HS-27A (cell line): ENCODE measurements at places on chromosomes 13 and 19.

- no peak for DNase-seq
These were observed 544.6 kb downstream of the SLITRK6 start for GRCh38 chr13:85254641-85255040.

DNA sequence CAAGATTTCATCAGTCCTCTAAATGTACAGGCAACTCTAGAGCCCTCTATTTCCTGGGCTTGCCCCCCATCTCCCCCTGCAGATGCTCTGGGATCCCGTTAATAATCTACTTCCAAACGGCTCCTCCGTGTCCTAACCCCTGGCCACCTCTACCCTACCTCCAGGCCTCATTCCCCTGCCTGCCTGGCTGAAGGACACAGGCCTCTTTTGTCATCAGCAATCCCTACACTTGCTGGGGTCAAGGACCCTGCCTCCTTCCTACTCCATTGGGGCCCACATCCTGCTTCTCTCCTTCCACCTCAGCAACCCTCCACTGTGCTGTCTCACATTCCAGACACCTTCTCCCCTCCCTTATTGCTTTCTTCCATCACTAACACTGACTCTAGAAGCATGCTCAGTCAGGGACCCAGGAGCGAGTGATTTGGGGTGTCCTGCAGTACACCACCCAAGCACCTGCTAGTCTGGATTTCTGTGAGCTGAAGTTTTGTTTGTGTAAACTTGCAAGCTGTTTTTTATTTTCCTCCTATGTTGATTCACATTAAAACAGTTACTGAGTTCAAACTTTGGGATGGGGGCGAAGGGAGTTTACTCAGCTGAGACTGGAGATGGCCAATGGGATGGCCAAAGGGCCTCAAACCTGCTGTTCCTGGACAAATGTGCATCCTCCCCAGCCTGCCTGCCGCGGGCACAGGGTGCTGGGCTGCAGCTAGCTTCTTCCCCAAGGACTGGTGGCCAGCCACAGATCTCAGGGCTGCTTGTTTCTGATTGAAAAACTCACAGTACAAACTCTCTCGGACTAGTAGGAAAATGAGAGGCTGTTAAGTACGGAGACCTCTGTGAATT, 314.7 kb downstream of the FOXO1 start:
- no peak for DNase-seq

GRCh38 chr19:19482809-19483596, 32.3 kb downstream of the TSSK6 start:
- no peak for DNase-seq

DNA sequence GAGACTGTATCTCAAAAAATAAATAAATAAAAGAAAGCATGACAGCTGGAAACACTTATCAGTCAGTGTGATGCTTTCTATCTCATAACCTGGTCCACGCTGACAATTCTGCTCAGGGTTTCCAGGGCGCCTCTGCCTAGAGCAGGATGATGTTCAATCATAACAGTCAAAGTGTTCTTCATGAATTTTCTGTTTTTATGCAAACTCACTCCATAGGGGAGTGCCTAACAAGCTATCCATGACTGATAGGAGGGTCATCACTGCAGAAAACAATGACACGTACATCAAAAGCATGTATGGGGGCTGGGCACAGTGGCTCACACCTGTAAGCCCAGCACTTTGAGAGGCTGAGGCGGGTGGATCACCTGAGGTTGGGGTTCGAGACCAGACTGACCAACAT, 41.4 kb upstream of the ZNF83 start:
- no peak for DNase-seq

DNA sequence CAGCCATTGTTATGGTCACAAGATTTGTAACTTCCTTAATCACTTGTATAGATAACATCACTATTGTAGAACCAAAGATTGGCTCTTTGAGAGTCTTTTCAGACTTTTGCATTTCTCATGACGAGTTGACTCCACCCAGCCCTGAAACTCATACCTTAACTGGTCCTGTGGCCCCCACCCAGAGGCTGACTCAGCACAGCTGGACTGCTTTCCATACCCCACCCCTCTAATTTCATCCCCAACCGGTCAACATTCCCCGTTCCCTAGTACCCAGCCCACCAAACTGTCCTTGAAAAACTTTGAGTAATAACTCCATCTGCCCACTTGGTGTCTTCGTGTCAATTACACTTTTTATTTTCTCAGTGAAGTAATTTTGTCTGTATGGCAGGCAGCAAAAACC, 32.1 kb upstream of the SLITRK1 start:
- no peak for DNase-seq

DNA sequence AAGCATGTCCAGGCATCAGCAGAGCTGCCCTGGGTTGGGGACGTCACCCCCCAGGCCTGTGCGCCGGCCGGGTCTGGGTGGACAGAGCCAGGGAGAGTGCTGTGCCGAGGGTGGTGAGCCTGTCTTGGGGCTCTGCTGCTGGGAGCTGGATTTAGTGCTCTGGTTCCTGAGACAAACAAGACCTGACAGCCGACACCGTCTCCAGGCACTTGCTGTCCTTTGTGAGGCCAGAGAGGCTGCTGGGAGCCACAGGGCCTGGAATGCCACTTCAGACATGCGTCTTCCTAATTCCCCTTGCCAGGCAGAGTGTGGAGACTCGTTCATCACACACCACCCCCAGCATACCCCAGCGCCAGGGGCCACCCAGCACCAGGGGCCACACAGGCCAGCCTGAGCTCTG, 165.8 kb downstream of the KDM4B start:
- DNase-seq, result no peak

DNA sequence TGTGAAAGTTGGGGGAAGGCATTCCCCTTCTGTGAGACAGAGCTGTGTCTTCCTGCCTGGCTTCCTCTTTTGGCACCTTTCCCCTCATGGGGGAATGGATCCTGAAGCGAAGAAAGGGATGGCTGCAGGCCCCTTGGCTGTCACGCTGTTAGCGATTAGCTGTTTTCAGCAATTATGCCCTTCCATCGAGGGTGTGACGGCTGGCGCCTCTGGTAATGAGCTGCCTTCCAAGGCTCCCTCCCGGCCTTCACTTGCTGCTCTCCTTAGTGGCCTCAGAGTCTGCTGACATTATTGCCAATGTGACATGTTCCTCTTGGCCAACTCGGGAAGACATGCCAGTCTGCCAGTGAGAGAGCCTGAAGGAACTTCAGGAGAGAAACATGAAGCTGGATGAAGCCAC, 162.1 kb downstream of the ZIC5 start:
- no peak for DNase-seq

DNA sequence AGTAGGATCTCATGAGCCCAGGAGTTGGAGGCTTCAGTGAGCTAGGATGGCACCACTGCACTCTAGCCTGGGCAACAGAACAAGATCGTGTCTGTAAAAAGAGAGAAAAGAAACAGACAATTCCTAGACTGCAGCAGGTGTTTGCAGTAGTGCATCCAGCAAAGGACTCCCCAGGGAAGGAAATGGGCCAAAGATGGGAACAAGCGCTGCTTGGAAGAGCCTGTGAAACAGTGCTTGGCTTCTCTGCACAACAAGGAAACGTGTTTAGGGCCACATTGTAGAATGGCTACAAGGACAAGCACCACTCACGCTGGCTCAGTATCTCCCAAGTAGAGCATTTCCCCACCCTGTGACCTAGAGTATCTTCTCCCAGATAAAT, 35.5 kb upstream of the LDLR start:
- no peak for DNase-seq

- no peak for DNase-seq
These were observed 4.3 kb downstream of the PHF11 start for GRCh38 chr13:49499889-49500660.

DNA sequence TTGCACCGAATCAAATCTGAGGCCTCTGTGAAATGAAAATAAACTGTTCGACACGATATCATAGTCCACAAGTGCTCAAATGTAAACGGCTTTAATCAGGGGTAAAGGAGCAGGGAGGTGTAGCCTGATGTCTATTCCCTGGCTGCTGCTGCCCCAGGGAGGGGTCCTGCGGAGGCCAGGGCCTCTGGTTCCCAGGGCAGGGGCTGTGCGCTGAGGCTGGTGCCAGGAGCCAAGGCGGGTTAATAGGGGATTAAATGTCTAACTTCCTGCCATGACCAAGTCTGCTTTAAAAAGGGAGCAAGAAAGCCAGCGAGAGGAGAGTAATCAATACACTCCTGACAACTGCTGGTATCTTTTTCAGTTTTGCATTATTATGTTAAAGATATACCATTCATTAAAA, 59.4 kb downstream of the ZNF536 start:
- no peak for DNase-seq

- DNase-seq, result no peak
These were observed 298.3 kb downstream of the DIAPH3 start for GRCh38 chr13:59865398-59865797.

- DNase-seq, result no peak
These were observed 833.9 kb downstream of the SLITRK1 start for GRCh38 chr13:83048419-83048818.

- DNase-seq, result no peak
These were observed 120.6 kb downstream of the ABCC4 start for GRCh38 chr13:95180513-95181245.

DNA sequence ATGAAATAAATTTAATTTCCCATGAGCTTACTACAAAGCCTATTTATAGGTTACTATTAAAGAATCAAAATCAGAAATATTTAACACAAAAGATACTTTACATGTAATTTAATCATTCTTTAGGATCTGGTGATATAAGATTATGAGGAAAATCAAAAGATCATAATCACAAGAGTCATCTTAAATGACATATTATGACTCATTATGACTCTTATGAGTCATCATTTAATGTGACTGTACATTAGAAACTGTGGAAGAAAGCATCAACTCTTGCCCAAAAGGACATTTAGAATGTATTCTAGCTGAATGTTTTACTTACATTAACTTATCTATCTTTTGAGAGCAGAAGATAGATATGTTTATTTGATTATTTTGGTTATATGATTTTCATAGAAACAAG, 458.6 kb downstream of the DCT start:
- DNase-seq, result no peak

- DNase-seq, result no peak
These were observed 62.2 kb upstream of the MYCBP2 start for GRCh38 chr13:77388944-77389624.

GRCh38 chr19:579111-579841, 6.9 kb downstream of the BSG start:
- DNase-seq, result no peak

DNA sequence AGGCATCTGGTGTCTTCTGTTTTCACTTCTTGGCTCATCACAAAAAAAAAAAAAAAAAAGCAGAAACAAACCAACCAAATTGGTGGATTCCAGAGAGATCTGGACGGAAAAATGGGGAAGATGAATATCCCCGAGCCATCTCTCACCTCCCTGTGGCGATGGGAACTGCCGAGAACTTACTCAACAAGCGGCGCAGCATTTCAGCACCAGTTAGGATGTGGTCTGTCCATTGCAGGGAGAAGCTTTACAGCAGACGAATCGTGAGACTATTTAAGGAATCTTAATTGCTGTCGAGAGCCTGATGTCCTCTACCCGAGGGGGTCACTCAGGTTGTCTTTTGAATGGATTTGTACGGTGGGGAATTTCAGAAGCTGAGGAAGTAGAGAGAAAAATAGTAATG, 17.3 kb upstream of the KDM4B start:
- no peak for DNase-seq

DNA sequence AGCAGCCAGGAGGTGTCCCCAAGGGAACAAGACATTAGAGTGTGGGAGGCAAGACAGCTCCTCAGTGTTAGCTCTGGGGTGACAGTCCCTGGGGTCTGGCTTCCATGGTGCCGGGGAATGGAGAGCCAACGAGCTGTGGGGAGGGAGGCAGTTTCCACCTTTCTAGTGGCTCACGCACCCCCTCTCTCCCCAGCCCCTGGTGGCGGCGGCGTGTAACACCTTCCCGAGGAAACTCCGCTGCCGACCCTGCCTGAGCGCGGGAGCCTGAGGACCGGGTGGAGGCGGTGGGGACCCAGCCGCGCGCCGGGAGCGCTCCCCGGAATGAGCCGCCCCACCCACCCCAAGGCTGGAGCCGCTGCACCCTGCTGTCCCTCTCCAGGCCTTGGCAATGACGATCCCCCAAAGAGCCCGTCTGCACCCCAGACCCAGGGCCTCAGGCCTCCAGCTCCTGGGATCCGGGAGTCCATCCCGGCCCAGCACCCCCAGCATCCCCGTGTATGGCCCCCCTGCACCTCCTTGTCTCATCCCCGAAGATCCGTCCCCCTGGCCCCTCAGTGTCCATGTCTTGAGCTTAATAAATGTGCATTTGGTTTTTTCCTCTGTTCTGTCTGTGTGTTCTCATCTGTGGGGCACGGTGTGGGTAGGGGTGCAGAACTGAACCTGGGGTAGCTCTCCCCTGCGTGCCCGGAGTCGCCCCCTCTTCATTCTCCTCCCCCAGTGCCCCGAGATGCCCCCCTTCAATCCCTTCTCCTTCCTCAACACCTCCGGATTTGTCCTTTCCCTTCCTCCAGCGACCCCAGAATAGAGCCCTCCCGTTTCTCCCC, 622 bp upstream of the FXYD5 start:
- DNase-seq, result no peak

DNA sequence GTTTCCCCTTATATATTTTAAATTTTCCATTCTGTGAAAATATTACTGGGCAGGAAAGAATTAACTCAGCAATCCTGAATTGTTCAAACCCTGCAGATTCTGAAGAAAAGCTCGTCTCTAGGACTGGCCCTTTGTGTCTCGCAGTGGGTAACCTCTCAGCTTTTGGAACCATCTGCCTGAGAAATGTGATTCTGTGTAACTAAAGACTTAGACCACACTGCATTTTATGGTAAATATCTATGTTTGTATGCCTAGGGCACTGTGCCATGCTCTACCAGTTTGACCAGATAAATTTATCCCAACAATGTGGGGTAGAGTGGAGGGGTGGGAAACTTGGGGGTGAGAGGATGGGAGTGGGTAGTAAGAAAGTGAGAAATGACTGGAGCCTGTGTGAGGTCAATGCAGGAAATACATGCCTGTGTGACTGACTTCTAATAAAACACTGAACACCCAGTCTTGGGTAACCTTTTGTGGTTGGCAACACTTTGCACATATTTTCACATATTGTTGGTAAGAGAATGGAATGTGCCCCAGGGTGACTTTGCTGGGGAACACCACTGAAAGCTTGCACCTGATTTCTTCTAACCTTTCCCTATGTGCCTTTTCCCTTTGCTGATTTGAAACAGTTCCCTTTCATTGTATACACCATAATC, 1181.9 kb downstream of the OLFM4 start:
- DNase-seq, result no peak

- no peak for DNase-seq
These were observed 6.0 kb downstream of the SIGLEC11 start for GRCh38 chr19:49954933-49955332.

DNA sequence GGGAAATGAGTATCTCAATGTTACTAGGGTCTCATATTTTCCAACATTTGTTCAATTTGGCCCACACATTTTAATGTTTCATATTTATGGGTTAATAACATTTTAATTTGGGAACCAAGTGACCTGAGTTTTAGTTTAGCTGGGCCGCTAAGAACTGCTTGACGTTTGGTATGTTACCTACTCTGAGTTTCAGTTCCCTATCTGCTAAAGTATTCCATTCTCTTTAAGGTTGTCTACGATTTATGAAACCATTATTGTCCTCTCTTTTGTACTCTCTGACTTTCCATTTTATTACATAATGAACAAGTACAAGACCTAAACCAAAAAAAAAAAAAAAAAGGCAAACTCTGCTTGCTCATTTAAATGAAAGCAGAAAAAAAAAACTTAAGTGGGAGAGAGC, 89.9 kb downstream of the FGF14 start:
- DNase-seq, result no peak
